Esophagus muscularis mucosa (tissue), 4 donors: ENCODE measurements at places on chromosomes 4 and X. TPM values are rescaled to one million over a fixed set of nuclear protein-coding genes. Genes with fewer than 3 reads are reported as not detected.

The FAM9C gene
- not detected for total RNA-seq

The SYNPO2 gene
- total RNA-seq: 2,313 TPM

The GPR34 gene
- total RNA-seq: 9.1 TPM

The ZNF185 gene
- total RNA-seq: 3.0 TPM

The RHOXF2 gene
- total RNA-seq: not detected

The LNX1 gene
- total RNA-seq: 9.0 TPM

The PPEF2 gene
- total RNA-seq: not detected

The TECRL gene
- not detected for total RNA-seq

The FGA gene
- total RNA-seq: not detected
